Kidney epithelial cell (primary cell): ENCODE measurements at places on chromosomes 11 and 22.

DNA sequence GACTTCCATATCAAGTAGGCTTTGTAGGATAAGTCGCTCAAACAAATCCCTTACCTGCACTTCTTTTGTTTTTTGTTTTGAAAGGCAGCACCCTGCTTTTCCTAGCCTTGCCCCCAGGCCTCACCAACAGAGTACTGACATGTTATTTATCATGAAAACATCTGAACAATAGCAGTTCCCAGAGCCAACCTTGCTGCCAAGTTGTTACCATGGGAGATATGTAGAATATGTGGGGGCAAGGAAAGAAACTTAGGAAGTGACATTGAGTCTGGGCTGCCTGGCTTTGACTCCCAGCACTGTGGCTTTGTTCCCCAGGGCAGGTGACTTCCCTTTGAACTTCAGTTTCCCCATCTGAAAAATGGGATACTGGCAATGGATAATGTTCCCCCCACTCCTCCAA lies 53.4 kb upstream of the CRYBB3 start:
- no peak for DNase-seq

DNA sequence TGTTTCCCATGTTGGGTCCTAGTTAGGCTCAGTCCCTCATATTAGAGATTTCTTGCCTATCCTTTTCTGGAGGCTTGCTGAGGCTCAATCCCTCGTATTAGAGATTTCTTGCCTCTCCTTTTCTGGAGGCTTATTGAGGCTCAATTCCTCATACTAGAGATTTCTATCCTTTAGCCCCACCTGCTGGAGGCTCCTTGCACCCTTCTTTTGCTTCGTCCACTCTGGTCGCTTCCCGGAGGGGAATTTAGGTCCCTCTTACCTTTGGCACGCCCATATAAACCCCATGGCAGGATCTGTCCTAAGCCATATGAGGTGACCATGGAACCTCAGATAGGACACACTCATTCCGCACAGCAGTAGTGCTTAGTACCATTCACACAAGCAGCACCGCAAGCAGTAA lies 15.9 kb downstream of the CYP2D6 start:
- no peak for DNase-seq

GRCh38 chr11:75280227-75280701 lies 39.7 kb downstream of the TPBGL start:
- DNase-seq: no peak

GRCh38 chr11:15197696-15198095 lies 83.0 kb downstream of the INSC start:
- no peak for DNase-seq

GRCh38 chr11:118691926-118692830 lies 12.7 kb upstream of the TREH start:
- DNase-seq: no peak

DNA sequence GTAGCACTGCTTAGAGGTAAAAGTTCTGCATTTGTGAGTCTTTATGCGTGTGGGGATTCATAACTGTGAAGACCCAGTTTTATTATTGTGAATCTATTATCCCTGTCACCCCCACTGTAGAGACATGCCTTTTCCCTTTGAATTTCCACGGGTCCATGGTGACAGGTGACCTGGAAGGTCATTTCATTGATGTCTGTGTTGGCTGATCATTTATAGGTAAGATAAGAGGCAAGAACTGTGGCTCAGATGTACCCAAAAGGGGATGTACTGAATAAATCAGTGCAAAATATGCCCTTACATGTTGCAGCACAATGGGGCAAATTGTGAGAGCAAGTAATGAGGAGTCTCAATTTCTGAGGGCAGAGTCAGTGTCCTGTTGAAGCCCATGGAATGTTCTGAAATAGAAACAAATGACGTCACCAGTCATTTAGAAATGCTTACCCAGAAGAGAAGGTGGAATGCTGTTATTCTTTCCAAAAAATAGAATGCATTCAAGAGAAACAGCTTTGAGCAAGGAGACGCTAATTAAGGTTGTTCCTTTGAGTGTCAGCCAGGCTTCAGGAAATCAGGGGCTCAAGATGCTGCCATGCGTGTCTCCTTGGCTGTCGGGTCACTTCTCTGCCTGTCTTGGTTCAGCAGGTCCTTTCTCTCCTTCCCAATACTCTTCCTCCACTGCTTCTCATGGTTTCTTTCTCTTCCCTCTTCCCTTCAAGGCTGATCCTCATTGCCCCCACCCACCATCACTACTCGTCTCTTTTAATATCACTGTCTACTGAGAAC lies 118.7 kb upstream of the E2F8 start:
- DNase-seq: no peak

- no peak for DNase-seq
Observed at GRCh38 chr11:130849215-130849568, 67.1 kb downstream of the SNX19 start.

GRCh38 chr22:39518996-39519680 lies 1.2 kb upstream of the ATF4 start:
- DNase-seq: no peak

DNA sequence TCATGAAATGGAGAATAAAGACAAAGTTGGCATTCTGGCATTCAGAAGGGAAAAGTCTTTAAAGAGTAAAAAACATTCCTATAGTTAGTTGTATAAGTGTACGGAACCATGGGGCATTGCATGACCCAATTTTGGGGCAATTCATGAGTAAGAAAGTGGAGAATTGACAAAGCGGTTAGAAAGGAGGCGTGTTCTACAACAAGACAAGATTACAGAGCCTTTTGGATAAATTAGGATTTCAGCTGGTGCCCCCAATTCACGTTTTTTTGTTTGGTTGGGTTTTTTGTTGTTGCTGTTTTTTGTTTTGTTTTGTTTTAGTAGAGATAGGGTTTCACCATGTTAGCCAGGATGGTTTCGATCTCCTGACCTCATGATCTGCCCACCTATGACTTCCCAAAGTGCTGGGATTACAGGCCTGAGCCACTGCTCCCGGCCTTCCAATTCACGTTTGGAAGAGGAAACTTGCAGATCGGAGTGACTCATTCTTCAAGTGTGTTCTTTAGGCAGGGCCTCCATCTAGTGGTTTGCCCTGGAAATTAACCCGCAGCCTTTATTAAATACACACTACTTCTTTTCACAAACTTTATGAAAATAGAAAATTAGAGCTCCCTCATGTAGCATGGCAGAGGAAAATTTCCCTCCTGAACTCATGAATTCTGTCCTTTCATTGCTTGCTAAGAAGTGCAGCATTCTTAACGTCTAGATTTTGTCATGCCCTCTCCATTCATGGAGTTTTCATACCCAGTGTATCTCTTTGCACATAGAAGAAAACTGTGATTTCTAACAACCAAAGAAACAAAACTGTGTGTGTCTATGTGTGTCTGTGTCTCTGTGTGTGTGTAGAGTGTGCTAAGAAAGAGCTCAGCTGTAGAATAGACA lies 118.1 kb downstream of the BBOX1 start:
- DNase-seq: peak; percentile 29

DNA sequence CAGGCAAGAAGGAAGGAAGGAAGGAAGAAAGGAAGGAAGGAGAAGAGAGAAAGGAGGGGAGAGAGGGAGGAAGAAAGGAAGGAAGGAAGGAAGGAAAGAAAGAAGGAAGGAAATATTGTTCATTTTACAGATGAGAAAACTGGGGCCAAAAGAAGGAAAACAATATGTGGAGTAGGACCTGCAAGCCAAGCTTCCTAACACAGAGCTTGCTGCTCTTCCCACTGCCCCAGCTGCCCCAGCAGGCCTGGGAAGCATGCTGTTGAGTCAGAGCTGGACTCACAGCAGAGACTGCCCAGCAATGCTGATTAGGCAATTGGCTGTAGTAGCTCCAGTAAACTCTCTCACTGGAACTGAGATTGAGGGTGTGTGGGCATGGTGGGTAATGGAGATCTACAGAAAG lies 42.6 kb upstream of the SMCO4 start:
- DNase-seq: peak; percentile 56

- DNase-seq: no peak
Observed at GRCh38 chr11:34886609-34887008, 29.6 kb downstream of the APIP start.

DNA sequence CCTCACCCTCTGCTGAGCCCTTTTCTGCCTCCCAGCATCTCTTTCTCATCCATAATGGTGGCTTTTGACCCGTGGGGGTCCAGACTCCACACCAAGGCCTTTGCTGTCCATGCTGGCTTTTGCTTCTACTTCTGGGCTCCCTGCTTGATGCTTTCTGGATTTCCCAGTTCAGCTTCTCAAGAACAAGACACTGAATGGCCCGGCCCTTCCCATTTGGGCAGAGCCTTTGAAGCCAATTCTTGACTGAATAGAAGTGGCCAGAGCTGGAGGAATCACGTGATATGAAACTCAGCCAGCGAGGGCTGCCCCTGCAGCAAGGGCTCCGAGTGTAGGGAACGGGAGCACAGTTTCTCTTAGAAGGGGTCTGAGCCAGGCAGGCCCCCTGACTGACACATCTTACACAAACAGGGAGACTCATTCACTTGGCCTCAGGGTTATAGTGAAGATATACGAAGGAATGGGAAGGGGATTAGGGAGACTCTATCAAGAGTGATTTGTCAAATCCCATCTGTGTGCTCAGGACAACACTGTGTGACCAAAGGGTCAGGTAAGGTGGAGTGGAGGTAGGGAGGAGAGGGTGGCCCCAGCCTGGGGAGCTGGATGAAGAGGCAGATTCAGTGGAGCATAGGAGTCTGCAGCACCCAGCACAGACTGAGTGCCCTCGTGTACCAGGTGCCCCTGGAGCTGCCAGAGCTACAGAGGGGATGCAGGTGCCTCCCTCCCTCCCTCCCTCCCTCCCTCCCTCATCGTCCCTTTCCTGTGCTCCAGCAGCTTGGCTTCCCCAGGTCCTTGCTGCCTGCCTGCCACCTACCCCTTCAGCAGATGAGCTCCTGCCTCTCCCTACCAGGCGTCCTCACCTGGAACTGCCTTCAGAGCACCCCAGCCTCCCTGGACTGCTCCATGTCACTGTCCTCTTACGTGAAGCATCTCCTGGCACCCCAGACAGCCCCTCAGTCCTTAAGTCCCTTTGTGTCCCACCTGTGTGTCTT lies 106.0 kb downstream of the TRIM29 start:
- no peak for DNase-seq

GRCh38 chr11:46277622-46278386 lies at the start of gene CREB3L1:
Gene CREB3L1 (plus strand): TSS chr11:46277662. CDS start chr11:46278112, 450 bp downstream.
- DNase-seq: no peak

GRCh38 chr22:50271519-50271970 lies 1.4 kb upstream of the MAPK11 start:
- DNase-seq: no peak

GRCh38 chr11:130533113-130533798 lies 84.8 kb downstream of the ADAMTS15 start:
- no peak for DNase-seq

GRCh38 chr22:41092847-41093411 lies 537 bp downstream of the EP300 start:
- DNase-seq: no peak

- DNase-seq: no peak
Observed at GRCh38 chr11:87356428-87356827, 318.7 kb downstream of the TMEM135 start.

- DNase-seq: no peak
Observed at GRCh38 chr11:69642549-69642912, 1.6 kb downstream of the CCND1 start.

DNA sequence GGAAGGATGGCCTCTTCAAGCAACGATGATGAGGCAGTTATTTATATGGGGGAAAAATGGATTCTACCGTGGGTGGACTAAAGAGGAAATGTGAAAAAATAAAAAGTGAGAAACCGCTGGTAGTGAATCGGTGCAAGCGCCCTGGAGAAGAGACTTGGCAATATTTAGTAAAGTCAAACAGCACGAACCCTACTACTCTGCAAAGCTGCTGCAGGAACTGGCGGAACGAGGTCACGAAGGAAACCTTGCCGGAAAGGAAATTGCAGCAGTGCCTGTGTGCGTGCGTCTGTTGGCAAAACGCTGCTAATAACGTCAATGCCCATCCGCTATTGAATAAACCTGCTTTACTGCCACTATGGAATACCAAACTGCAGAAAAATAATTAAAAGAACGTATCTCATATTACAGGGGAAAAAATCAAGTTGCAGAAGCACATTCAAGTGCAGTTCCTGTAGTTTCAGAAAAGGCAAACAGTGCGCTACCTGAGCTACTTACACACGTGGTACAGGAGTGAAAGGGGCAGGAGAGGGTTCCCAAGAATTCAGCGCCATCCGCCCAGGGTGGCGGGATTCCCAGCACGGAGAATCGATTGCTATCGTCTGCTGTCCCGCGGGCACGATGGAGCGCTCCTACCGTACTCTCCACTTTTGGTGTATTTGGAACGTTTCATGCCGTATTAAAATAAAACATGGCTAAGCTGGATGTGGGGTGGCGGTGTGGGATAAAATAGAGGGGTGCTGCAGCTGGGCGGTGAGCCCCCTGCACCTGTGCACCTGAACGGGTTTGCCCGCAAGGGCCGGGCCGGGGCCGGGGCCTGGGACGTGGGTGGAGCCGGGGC lies 585 bp upstream of the NADSYN1 start:
- DNase-seq: no peak

GRCh38 chr22:27445881-27446280 lies 355.7 kb downstream of the MN1 start:
- DNase-seq: no peak

- no peak for DNase-seq
Observed at GRCh38 chr11:26021017-26021416, 310.9 kb upstream of the ANO3 start.

- DNase-seq: no peak
Observed at GRCh38 chr22:28229566-28230485, 310.8 kb upstream of the PITPNB start.

GRCh38 chr11:861105-861479 lies 18.4 kb downstream of the TSPAN4 start:
- DNase-seq: no peak

GRCh38 chr11:82992223-82992622 lies 79.5 kb downstream of the RAB30 start:
- no peak for DNase-seq

DNA sequence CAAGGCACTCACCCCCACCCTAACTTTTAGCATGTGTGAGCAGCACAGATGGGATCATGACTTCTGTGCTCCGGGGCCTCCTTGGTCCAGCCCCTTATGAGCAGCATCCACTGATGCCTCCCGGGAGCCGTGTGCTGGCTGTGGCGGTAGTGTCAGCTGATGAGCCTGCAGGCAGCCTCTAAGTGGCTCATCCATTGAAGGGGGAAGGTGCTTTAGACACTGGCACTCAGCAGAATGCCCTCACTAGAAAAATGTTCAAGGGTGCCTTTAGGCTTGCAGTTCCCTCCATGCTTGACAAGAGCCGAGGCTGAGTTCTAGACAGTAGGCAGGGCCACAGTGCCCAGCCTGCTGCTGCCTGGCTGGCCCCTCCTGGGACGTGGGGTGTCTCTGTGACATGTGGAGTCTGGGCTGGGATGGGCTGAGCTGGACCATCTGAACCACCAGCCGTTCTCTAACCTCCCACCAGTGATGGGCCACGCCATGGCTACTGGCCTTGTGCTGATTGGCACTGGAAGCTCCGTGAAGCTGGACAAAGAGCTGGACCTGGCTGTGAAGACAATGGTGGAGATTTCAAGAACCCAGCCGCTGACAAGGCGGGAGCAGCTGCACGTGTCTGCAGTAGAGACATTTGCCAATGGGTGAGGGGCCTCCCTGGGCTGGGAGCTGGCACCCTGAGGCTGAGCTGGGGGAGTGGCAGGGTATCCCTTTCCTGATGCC lies 5.8 kb downstream of the TTC38 start:
- no peak for DNase-seq

- no peak for DNase-seq
Observed at GRCh38 chr22:32477596-32477995, 3.0 kb downstream of the FBXO7 start.
